8988T (cell line): ENCODE measurements at places on chromosomes 16 and 17.

- no peak for DNase-seq
Observed at GRCh38 chr16:49048557-49048956, 233.1 kb downstream of the CBLN1 start.

DNA sequence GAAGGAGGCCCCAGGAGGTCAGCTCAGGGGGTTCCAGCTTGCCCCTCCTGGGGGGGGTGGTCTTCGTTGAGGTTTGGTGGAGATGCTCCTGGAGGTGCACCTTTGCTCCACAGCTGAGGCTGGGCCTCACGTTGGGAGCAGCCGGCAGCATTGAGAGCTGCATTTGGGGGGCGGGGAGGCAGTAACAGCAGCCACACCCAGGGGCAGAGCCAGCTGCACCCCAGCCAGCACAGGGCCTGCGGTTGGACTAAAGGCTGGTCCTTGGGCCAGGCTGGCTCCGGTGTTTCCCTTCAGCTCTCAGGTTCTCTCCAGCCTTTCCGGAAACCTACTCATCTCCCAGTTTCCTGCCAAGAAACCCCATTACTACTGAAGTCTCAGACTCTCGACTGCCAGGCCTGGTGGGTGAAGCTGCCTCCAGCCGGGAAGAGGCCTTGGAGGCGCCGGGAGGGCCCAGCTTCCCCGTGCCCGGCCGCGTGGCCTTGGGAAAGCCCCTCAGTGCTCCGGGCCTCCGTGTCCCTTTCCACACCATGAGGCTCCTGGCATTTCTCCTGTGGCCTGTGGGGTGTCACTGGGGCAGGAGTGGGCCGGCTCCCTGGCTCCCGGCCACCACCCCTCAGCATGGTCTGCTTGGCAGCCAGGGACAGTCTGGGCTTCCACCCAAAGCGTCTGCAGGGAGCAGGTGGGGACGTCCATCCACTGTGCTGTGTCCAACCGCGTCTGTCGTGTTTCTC lies 14.0 kb upstream of the BAIAP2 start:
- DNase-seq, result peak; percentile 15

GRCh38 chr17:31422443-31422842 lies 31.0 kb downstream of the RAB11FIP4 start:
- no peak for DNase-seq

- DNase-seq, result no peak
Observed at GRCh38 chr16:55444754-55445485, 34.1 kb upstream of the MMP2 start.

DNA sequence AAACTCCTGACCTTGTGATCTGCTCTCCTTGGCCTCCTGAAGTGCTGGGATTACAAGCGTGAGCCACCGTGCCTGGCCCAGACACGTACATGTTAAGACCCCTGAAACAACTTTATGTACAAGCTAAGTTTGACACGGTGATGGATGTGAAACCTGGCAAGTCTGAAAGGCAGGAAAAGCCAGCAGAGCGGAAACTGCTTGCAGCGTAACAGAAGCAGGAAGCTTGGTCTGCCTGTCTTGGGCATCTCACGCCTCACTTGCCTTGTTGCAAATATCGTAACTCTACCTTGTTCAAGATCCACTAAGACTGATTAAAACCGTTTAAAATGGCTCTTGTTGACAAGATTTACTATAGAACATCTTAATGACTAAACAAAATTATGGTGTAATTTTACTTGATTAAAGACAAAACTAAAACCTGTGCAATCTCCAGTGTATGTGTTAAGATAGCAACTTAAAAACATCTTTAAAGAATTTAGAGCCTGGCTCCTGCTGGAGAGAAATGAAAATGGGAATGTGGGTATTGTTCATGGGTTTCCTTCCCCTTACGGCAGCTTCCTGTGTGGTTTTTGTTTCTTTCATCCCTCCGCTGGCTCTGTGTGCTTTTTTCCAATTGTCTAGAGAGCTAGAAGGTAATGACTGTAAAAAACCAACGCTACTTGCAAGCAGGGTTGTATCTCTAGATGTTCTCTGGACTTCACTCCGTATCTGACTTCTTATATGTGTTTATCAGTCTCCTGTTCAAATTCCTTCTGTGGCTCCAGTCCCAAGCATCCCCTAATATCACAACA lies 477.6 kb downstream of the XYLT1 start:
- DNase-seq, result no peak

- DNase-seq, result no peak
Observed at GRCh38 chr17:73536700-73537605, 107.3 kb downstream of the SDK2 start.

- no peak for DNase-seq
Observed at GRCh38 chr17:79075446-79075750, 774 bp downstream of the ENGASE start.

- no peak for DNase-seq
Observed at GRCh38 chr17:8469964-8470363, 34.3 kb downstream of the NDEL1 start.

GRCh38 chr16:87233928-87234327 lies 83.3 kb downstream of the C16orf95 start:
- DNase-seq, result no peak

DNA sequence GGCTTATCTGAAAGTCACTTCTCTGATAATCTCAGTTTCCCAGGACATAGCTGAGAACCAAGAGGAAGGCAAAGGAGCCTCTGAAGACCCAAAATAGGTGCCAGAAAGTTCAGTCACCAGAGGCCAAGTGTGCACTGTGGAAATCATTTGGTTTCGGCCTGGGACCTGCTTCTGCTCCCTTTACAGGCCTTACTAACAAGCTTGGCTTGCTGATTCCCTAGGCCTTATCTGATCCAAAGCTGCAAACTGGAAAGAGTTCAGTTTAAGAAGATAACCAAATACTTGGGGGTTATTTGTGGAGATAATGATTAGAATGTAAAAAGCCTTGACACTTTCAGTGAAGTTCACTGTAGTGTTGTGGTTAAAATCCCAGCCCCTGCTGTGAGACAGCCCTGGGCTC lies 17.0 kb downstream of the ITGA3 start:
- no peak for DNase-seq

- DNase-seq, result no peak
Observed at GRCh38 chr16:78105517-78105916, 6.1 kb downstream of the WWOX start.

GRCh38 chr17:2412561-2413021 lies 11.7 kb upstream of the MNT start:
- no peak for DNase-seq

- DNase-seq, result no peak
Observed at GRCh38 chr16:54050459-54051210, 236.0 kb downstream of the IRX3 start.

DNA sequence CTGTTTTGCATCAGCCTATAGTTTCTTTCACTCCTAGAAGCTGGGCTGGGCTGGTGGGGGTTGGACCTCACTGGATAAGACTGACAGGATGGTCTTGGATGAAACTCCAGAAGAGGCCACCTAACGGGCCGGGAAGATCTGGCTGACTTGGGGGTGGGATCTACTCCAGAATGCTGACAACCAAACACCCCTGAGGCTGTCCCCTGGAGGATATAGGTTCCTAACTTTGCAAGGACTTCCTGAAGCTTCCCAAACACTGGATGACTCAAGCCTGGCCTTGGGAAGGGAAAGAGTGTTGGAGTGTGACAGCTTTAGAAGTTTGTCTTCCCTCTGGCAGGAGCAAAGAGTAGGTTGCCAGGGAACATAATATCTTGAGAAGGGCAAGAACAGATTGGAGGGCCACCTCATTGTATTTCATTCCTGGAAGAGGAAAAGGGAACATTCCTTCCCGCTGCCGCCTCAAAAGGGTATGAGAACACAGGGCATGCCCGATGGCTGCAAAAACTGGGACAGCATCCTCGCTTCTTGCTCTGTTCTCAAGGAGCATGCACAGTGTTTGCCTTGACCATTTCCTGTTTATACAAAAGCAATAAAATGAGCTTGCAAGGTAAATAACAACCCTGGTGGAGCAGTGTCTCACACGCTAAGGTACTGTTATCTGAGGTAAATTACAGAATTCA lies 6.8 kb upstream of the CYB5B start:
- DNase-seq, result no peak

DNA sequence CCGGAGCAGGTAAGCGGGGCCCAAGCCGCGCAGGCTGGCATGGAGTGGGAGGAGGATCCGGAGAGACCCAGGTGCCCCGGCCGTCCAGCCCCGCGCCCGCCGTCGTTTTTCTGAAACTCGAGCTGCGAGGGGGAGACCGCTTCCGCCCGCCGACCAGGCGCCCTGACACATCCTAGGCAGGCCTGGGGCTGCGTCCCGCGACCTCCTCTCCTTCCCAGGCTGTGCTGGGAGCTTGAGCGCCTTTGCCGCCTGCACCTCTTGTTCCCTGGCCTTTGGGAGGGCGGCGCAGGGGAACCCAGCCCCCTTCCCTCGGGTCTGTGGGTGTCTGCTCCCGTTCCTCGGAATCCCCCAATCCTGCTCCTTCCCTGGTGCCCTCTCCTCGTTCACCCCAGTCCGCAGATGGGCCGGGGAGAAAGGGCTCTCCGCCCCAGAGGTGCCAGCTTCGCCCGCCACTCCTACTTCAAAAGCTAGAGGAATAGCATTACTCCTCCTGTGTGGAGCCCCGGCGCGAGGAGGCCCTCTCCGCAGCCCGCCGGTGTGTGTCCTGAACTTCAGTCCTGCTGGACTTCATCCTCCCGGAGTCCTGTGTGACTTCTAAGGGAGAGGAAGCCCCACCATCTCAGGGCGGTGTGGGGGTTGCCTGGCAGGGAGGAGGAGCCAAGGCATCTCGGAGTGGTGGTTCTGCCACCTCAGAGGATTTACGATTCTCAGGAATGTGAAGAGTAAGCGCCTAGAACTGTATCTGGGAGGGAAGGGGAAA lies 1.0 kb downstream of the NHERF1 start:
- DNase-seq, result no peak

- DNase-seq, result no peak
Observed at GRCh38 chr16:12152740-12153139, 176.2 kb downstream of the SNX29 start.

DNA sequence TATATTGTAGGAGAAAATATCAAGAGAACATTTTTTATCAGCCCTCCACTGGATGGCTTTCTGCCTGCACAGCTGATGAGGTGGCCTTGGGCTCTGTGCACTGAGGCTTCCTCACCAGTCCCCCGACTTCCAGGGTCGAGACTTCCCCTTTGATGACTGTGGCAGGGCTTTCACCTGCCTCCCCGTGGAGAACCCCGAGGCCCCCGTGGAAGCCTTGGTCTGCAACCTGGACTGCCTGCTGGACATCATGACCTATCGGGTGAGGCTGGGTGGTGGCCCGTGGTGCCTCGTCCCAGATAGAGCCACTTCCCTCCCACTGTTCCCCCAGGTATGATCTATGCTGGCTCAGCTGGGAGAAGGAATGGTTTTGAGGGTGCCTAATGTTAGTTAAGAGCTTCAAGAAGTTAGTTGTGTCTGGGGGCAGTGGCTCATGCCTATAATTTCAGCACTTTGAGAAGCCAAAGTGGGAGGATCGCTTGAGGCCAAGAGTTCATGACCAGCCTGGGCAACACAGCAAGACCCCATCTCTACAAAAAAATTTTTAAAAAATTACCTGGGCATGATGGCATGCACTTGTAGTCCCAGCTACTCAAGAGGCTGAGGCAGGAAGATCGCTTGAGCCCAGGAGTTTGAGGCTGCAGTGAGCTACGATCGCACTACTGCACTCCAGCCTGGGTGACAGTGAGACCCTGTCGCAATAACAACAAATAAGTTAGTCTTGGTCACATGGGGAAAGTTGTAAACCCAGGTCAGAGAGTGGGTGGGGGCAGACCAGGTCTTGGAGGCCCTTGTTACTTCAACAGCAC lies 11.8 kb downstream of the FCSK start:
- no peak for DNase-seq

DNA sequence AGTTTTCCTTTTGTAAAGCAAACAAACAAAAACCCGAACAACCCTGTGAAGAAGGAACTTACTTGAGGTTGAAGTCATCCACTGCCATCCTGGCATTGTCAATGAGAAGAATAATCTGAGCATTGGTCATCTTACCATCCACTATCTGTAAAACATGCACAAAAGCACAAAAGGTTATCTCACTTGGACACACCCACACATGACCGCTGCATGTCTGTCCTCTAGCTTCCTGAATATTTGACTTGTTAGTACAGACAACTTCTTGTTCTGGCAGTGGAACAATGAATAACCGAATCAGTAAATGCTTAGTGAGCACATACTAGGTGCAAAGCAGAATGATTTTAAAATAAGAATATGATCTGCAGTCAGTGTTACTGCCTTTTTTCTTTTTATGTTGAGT lies 6.1 kb downstream of the KRT23 start:
- no peak for DNase-seq

DNA sequence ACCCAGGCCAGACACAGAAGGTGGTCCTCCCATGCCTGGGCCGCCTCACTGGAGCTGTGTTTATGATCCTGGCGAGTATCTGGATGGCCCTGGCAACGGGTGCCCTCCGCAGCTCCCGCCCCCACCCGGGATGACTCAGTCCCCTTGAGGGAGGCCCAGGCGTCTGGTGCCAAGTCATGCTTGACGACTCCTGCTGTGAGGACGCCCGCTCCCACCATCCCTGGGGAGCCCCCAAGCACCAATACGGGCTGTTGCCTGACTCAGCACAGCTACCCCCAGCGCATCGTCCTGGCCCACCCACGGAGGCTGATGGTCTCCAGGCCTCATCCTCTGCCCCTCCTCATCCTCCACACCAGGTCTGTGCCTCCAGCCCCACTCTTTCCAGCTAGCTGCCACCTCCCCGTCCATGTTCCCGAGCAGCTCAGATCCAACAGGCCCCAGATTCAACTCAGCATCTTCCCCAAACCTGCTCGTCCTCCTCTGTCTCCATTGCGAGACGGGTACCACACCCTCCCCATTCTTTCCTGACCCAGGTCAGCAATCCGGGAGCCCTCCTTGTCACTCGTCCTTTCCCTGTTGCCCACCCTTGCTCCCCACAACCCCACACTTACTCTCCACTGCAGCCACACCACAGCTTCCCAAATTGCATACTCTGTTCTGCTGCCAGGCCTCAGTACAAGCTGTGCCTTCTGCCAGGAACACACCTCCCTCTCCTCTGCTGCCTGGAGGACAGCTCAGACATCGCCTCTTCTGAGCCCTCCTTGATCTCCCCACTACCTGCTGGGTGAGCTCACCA lies 2.6 kb downstream of the CAMKK1 start:
- peak; percentile 95 for DNase-seq

- no peak for DNase-seq
Observed at GRCh38 chr17:72788950-72789585, 303.4 kb downstream of the SLC39A11 start.

- DNase-seq, result no peak
Observed at GRCh38 chr16:87334651-87335624, 17.7 kb upstream of the C16orf95 start.

DNA sequence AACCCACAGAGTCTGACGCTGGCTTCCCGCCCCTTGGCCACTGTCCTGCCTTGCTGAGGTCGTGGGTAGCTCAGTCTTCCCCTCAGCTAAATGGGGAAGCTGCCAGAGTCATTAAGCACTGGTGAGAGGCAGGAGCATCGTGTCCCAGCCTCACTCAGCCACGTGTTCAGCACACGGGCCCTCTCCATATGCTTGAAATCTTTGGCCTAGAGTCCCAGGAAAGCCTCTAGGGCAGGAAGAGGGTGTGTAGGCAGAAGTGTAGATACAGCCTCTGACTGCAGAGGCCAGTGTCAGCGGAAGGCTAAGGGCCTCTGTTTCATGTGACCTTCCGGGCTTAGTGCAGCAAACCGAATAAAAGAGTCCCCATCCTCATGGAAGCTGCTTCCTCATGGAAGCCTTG lies 4.1 kb downstream of the DHODH start:
- DNase-seq, result no peak

- peak; percentile 39 for DNase-seq
Observed at GRCh38 chr17:17888821-17889220, 52.0 kb upstream of the SREBF1 start.

- DNase-seq, result no peak
Observed at GRCh38 chr17:17406225-17406624, 70.6 kb upstream of the MED9 start.
